NCI-H2029 (cell line): ENCODE measurements at places on chromosomes 16 and 17.

DNA sequence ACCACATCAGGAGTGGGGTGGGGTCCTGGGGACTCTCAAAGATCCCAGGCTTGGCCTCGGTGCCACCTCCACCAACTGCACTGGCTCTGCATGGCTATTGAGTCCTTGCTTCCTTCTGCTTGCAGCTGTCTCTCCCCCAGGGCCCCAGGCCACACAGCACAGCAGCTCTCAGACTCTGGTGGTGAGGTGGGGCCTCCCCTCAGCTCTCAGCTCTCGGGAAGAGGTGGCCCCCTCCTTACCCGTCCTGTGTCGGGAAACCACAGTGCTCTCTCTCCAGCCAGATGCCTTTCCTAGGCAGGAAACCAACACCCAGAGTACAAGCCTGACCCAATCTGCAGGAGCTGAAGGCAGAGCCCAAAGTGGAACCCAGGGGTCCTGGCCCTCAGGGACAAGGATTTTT, 18.5 kb downstream of the SRCIN1 start:
- DNase-seq = no peak

DNA sequence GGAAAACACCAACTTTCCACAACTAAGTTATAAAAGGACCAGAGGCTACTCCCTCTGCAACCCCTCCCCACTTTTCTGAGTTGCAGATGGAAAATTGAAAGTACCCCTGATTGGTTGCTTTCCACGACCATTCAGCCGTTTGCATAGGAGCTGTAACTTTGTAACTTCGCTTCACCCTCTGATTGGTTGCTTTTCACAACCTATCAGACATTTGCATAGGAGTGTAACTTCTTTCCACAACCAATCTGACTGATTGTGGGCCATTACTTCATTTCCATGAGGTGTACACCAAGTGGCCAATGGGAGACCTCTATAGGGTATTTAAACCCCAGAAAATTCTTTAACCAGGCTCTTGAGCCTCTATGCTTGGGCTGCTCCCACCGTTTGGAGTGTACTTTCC, 644.1 kb downstream of the WWOX start:
- no peak for DNase-seq

- no peak for DNase-seq
These were observed 427.1 kb downstream of the ZFHX3 start for GRCh38 chr16:72620853-72621252.

DNA sequence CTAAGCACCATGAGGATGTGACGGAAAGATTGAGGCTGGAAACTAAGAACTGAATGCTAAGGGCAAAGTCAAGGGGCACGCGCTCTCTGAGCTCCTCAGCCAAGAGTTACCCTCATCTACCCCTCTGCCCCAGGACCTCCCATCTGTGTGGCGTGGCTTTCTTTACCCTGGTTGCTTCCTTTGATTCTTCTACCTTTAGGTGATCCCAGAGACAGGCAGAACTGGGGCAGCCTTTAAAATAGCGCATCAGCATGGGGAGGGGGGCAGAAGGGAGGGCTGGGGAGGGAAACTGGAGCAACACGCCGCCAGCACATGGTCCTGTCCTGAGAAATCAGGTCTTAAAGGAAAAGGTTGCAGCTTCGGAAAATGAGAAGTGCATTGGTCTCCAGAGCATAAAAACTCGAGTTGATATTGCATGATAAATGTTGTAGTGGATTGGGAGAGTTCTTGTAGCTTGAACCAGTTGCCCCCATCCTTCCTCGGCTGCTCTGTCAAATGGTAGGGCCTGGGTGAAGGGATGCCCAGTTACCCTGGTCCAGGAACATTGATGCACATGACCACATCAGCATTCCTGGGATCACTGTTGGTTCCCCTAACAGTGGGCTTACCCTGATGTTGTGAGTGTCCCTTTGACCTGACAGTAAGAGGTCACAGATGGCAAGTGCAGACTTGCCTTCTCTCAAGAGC, 29.7 kb downstream of the LDHD start:
- no peak for DNase-seq

DNA sequence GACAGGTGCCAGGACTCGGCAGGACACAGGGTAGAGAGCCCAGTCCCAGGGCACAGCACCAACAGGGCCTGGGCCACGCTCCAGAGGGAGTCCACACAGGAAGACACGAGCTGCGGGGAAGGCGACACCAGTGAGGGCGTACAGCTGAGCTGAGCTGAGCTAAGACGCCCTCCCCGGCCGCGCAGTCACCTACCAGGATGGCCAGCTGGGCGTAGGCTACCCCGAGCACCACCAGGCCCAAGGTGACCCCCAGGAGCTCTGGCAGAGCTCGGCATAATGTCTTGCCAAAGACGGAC, 42.6 kb downstream of the TSC2 start:
- DNase-seq = no peak

- DNase-seq = no peak
These were observed 45.6 kb downstream of the ERN1 start for GRCh38 chr17:64084086-64084939.

DNA sequence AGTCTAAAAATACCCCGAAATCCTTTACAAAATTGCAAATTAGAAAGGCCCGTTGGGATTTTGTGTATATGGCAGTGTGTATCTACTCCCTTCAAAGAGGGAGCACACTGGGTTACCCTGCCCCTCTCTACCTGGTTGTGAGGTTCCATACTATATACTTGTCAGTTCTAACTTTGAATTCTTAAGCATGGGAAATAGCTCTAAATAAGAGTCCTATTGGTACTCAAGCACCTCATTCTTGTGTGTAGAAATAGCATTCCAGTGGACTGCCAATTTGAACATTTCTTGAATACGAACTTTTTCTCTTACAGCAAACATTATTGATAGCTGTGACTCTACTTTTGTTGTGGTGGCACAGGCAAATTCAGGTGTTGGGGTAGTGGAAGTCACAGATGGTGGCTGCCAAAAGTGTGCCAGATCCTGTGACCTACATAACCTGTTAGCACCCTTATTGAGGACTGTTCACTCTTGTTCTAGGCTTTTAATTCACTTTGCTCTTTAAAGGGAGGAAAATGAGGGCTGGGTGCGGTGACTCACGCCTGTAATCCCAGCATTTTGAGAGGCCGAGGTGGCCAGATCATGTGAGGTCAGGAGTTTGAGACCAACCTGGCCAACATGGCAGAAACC, 16.1 kb downstream of the ESRP2 start:
- no peak for DNase-seq

- DNase-seq = peak; percentile 80
These were observed 38.5 kb downstream of the MSI2 start for GRCh38 chr17:57294629-57295501.

GRCh38 chr16:66862023-66862520, 17.9 kb downstream of the CA7 start:
- DNase-seq = no peak

- no peak for DNase-seq
These were observed 5.8 kb downstream of the ZNF18 start for GRCh38 chr17:11991461-11991860.

GRCh38 chr16:56424791-56425438, 430 bp downstream of the AMFR start:
- no peak for DNase-seq

DNA sequence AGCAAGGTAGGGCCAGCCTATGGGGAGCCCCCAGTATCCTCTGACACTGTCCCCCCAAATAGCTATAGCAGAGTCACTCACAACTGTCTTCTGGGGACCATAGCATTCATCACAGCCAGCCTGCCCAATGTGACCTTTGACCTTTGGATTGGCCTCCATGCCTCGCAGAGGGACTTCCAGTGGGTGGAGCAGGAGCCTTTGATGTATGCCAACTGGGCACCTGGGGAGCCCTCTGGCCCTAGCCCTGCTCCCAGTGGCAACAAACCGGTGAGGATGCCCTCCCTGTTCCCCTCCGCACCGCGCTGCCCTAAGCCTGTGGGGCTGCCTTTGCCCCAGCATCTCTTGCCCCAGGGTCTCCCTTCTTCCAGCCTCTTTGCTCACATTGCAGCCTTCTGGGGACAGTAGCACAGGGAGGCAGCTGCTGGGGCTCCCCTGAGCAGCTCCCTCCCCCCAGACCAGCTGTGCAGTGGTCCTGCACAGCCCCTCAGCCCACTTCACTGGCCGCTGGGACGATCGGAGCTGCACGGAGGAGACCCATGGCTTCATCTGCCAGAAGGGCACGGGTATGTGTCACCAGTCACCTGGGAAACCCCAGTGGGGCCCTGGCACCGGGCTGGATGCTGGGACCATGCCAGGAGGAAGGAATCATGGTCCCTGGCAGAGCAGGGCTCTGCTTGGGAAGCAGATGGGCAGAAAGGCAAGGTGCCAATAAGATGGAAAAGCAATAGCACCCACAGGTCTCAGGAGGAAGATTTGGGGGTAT, 61.1 kb downstream of the MRC2 start:
- DNase-seq = peak; percentile 52

DNA sequence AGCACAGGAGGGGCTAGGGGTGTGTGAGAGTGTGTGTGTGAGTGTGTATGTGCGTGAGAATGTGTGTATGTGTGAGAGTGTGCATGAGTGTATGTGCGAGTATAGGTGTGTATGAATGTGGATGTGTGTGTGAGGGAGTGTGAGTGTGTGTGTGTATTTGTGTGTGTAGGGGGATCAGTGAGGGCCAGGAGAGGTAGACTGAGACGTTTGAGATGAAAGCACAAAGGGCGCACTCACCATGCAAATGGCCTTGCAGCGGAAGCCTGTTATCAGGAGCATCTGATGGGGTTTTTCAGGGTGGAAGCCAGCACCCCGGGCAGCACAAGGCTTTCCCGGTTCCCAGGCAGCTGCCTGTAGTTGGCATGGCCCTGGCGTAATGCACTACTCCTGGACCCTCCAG, 14.9 kb downstream of the WNT9B start:
- no peak for DNase-seq

DNA sequence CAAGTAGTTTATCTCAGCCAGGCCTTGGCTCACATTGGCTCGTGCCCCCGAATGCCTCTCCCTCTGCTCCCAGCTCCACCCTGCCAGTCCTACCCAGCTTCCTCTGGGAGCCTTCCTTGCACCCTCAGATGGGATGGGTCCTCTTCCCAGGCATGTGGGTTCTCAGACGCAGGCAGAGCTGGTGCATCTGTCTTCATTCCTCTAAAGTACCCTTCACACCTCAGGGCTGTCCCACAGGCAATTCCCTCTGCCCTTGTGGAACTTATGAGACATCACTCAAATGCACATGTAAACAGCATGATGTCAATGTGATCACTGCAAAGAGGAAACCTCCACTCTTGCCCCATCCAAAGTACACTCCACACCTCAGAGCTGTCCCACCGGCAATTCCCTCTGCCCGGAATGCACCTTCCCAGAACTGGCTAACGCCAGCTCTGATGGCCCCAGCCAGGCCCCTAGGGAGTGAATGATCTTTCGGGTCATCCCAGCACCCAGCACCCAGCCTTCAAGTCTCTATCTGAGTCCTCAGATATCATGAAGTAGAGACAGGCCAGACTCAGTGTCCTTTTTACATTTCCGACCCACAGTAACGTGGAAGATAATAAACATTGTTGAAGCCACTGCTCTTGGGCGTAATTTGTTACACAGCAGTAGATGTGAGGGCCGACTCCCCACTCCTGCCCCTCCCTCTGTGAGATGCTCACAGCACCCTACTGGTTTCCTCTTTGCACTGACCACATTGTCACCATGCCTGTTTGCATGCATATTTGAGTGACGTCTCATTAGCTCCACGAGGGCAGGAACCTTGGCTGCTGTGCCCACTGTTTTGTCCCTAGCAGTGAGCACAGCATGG, 85.4 kb downstream of the N4BP1 start:
- DNase-seq = peak; percentile 18

DNA sequence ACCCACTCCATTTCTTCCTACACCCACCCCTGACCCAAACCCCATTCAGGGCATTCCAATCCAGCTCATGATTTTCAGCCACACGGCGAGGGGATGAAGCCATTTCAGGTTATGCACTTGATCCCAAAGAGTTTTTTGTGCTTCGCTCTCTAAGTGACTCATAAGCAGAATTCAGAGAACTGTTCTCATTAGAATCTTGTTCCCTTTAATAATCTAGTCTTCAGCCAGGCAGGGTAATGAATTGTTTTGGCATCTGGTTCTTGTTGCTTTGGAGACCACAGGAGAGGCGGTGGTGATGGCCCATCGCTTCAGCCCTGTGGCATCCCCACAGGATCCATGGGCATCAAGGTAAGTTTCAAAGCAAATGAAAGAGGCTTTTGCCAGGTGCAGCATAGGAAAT, 4.8 kb upstream of the KRT31 start:
- no peak for DNase-seq

DNA sequence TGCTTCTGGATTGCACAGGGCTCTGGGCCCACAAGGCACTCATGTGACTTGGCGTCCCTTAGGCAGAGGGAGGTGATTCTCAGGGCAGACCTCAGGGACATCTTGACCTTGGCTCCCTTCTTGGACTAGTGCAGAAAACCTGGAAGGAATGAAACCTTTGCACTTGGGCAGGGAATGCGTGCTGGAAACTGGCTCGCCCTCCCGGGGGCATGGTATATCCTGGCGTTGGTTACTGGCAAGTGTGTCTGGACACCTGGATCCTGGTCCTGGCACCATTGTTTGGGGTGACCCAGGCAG, 63.5 kb upstream of the LGALS9 start:
- no peak for DNase-seq

- DNase-seq = no peak
These were observed 17.5 kb downstream of the UNC13D start for GRCh38 chr17:75826561-75827307.

DNA sequence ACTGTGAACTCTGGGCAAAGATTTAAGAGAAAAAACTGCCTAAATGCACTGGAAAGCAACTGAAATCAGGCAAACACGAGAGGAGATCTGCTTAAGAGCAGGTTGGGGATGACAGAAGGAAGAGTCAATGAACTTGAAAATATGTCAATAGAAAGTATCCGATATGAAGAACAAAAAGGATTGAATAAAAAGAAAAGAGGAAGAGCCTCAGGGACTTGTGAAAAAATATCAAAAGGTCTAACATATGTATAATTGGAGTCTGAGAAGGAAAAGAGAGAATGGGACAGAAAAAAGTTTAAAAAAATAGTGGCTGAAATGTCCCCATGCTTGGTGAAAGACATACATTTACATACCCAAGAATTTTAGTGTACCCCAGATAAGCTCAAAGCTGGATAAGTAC, 195.5 kb downstream of the COPRS start:
- DNase-seq = no peak

DNA sequence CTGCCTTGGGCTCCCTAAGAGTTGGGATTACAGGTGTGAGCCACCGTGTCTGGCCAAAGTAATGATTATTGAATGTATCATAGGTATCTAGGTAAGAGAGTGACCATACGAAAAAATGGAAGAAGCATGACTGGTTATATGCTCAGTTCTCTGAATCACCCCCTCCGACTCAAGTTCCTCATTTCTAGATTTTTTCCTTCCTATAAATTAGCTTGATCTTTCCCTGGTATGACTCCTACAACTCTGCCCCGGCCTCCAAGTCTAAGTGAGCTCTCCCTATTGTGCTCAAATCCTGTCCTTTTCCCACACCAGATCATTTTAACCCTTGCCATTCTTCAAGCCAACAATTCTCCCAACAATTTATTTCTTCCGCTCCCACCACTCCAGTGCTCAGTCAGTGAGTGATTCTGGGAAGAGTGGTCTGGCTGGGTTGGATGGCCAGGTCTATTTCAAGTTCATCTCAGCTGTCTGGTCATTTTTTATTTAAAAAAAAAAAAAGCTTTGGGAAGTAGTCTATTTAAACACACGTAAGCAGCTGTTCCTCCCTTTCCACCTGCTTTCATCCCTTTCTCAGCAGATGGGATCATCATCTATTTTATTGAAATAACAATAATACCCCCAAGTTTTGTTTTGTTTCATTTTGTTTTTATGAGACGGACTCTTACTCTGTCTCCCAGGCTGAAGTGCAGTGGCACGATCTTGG, 120.2 kb upstream of the HS3ST2 start:
- DNase-seq = no peak
